ENCODE measurements at places on chromosomes 3 and 15.

GRCh38 chr15:31230630-31231485, 95.8 kb upstream of the KLF13 start:
- DNase-seq: no peak

- DNase-seq: no peak
These were observed 218.5 kb upstream of the STT3B start for GRCh38 chr3:31314258-31314657.

- DNase-seq: no peak
These were observed 388.2 kb downstream of the LPP start for GRCh38 chr3:188542196-188542595.

- DNase-seq: no peak
These were observed 47.2 kb downstream of the NCK1 start for GRCh38 chr3:136909187-136909586.

DNA sequence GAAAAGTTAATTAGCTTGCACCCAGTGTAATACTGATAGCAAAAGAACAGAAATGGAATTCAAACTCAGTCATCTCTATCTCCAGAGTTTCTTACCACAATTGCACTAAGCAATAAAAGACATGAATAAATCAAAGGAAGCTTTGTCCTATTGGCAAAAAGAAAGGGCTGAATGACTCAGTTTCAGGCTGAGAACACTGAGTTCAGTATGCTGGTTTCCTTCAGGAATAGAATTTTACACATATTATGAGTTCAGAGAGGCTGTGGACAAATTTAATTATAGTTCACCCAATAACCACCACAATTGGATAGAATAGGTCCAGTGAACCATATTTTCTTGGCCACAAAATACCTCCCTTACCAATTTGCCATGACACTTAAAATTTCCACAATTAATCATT, 249.7 kb downstream of the KCNMB2 start:
- DNase-seq: no peak

- DNase-seq: no peak
These were observed 406.9 kb upstream of the TBL1XR1 start for GRCh38 chr3:177604181-177604580.

DNA sequence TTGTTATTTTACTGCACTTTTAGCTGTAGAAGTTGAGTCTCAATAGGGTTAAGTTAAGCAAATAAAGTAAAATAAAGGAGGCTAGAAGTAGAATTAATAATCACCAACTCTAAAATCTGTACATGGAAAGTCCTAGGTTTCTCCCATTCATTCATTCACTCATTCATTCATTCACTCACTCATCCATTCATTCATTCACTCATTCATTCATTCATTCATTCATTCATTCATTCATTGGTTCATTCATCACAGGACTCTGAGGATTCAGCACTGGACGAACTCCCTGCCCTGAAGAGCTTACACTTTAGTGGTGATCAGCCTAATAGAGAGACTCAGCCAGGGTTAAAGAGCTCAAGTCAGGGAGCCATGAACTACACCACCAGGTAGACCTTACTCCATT, 4.5 kb upstream of the LSG1 start:
- no peak for DNase-seq

DNA sequence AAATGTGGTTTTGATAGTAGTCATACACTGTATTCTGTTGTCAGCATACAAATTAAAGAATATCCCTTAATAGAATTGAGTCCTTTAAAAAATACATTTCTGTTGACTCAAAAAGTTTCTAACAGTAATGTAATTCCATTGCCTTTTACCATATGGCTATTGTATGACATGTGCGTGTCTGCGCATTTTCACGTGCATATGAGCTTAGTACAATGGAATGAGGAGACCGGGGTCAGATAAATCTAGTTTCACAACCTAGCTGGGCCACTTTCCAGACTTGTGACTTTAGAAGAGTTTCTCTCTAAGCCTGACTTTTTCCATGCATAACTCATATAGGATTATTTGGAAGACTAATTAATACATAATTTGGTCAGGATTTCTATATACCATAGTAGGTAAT, 38.7 kb downstream of the ZBTB38 start:
- DNase-seq: no peak

DNA sequence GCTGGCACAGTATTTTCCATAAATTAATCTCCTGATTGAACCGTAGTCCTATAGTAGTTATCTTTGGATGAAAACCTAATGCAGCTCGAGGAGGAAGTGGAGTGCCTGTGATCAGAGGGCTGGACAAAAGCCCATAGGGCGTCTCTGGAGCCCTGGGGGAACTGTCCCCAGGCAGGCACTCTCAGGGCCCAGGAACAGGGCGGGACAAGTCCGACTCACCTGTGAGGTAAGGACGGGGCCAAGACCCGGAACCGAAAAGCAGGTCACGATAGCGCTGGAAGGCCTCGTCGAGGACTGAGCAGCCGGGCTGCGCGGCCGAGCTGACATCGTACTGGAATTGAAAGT, 341 bp downstream of the HEXA start:
- DNase-seq: no peak

DNA sequence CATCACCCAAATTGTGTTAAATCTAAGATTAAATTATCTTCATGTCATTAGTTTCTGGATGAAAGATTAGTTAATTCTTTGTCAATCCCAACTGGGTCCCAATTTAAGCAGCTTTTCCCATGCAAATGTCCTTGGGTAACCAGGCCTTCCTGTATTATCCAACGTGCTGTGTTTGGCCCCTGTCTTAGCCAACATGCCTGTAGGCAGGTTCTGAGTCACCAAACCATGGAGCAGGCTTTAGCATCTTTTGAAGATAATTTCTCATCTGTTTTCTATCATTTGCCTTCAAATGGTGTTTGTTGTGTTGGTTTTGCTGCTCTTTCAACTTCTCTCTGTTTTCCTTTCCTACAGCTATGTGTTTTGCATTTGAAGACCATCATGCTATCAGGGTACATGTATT, 216.2 kb downstream of the ITPR1 start:
- DNase-seq: no peak

- DNase-seq: no peak
These were observed 104.9 kb upstream of the SMAD3 start for GRCh38 chr15:66960519-66960918.

GRCh38 chr3:55484801-55485791, 2.0 kb downstream of the WNT5A start:
- peak; percentile 66 for DNase-seq

- DNase-seq: no peak
These were observed 57.2 kb downstream of the PLD1 start for GRCh38 chr3:171753025-171753472.

GRCh38 chr3:176554791-176555654, 642.3 kb downstream of the TBL1XR1 start:
- no peak for DNase-seq

DNA sequence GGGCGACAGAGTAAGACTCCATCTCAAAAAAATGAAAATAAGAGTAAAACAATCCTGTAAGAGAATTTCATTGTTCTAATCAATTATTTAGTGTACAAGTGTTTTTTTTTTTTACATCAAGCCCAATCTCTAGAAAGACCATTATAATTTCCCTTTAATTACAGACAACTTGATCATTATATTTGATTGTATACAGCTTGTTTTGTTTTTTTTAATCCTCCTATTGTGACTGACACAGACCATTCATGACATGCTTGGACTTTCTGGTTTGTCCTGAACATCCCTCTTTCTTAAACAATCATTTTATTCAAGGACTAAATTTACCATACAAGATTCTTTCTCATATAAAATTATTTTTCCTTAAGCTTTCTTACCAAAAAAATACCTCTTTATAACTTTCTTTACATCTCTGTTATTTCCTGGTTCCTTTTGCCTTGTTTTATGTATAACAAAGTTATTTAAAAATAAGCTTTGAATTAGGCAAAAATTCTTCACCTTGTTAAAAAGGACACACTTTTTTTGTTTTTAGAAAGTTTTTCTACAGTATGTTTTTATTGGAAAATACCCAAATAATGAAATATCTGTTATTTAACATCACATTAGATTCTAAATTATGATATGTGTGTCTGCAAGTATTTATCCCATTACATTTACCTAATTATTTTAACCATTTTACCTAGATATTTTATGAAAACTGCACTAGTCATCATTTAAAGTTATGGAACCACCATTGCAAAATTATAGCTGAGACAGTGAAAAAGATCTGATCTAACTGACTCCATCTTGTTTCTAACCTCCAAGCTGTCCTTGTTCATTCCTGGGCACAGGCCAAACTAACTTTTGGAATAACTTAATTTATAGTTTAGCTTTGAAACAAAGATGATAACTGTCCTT, 26.1 kb upstream of the GFM1 start:
- DNase-seq: no peak

DNA sequence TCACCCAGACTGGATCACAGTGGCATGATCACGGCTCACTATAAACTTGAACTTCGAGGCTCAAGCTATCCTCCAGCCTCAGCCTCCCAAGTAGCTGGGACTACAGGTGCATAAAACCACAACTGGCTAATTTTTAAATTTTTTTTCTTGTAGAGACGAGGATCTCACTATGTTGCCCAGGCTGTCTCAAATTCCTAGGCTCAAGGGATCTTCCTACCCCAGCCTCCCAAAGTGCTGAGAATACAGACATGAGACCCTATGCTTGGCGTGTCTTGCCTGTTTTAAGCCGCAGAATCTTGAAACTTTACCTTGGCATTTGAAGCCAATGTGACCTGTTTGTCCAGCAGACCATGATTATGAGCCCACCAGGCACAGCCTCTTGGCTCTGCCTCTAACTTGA, 119.9 kb downstream of the OPA1 start:
- no peak for DNase-seq

- DNase-seq: no peak
These were observed 1081.5 kb downstream of the PLOD2 start for GRCh38 chr3:145079436-145079835.

DNA sequence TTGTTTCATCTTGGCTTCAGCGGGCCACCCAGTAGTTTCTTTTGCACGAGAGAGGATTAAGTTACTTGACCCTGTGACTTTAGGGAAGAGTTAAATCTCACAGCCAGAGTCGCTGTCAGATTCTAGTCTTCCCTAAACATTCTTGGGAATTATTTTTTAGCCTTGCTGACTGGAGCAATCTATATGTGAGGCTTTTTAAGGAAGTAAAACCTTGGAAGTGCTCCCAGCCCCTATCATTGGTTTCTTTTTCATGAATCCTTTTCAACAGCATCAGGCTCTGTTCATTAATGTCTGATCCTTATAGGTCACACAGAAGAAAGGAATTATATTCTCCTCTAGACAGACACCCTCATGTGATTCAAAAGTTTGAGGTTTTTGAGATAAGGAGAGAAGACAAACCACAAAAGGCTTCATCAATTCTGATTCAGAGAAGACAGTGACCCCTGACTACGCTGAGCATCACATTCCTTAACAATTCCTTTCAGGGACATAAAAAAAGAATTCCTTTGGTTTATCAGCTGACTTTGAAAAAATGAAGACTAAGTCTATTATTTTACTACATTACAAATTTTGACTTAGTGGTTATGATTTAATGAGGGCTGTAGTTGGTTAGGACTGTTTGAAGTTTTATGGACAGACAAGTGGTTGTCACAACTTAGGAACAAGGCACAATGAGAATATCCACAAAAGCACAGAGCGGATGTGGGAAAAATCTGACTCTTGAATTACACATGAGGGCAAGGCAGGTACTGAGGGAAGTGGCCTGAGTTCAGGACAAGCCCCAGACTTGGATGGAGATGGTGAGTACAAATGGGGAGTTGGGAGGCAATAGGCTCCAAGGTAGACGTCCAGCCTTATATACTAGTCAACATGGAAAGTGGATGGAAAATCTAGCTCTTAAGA, 171.1 kb upstream of the STT3B start:
- DNase-seq: peak; percentile 6

DNA sequence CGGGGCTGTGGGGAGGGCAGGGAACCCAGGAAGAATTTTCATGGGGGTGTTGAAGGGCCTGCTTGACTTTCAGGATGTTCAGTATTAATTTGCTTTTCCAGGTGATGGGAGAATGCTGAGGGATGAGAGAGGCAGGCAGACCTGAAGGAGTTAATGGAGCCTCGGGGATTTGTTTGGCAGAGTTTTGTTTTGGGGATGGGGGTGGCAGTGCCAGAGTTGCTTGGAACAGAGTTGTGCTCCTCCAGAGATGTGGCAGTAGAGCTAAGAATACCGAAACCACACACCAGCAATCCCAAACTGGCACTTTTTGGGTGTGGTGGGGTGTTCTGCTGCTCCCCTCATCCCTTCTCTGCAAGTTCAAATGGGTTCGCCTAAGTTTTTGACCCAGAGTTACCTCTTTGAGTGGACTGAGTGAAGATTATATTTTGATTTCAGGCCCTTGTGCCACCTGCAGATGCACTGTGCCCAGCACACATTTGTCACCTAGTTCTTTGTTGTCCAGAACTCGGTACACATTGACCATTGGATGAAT, 1.6 kb downstream of the BOC start:
- no peak for DNase-seq

GRCh38 chr15:27222479-27222878, 251.5 kb downstream of the GABRG3 start:
- peak; percentile 77 for DNase-seq

GRCh38 chr15:81133782-81134461, at the start of gene CFAP161:
Gene CFAP161, plus strand, starts transcription at chr15:81134270. Its CDS starts 60 bp downstream, at chr15:81134330.
- peak; percentile 30 for DNase-seq

GRCh38 chr3:188196232-188196990, 42.5 kb downstream of the LPP start:
- DNase-seq: no peak

DNA sequence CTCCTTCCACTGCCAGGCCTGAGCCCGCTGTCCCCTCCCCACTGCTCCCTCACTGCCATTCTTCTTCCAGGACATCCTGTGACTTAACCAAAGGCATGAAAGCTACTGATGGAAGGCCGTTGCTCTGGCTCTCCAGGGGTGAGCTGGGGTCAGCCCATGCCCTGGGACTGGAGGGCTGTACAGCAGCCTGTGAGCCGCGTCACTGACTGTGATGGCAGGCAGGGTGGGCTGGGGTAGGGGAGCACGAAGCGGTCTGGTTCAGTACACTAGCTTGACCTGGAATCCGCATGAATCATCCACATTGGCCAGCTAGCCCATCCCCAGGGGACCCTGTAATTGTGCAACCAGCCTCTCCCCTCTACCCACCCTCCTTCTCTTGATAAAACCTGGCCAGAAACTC, 30.8 kb downstream of the CORO2B start:
- DNase-seq: no peak

GRCh38 chr3:18883571-18883970, 264.7 kb upstream of the KCNH8 start:
- DNase-seq: no peak

GRCh38 chr3:15875016-15875689, 77.4 kb upstream of the ANKRD28 start:
- DNase-seq: no peak

- DNase-seq: no peak
These were observed 10.6 kb upstream of the TM4SF1 start for GRCh38 chr3:149388001-149388440.

Data from kidney capillary endothelial cell (primary cell).